ENCODE measurements at places on chromosomes 13 and 19. TPM values are rescaled to one million over a fixed set of nuclear protein-coding genes. Genes with fewer than 3 reads are reported as not detected.

The SHISA2 gene
- 9.4 TPM for total RNA-seq

The LILRB1 gene
- not detected for total RNA-seq

The ZNF98 gene
- total RNA-seq, result not detected

- no peak for DNase-seq
Observed at GRCh38 chr19:10701955-10702525, 801 bp downstream of the QTRT1 start.

DNA sequence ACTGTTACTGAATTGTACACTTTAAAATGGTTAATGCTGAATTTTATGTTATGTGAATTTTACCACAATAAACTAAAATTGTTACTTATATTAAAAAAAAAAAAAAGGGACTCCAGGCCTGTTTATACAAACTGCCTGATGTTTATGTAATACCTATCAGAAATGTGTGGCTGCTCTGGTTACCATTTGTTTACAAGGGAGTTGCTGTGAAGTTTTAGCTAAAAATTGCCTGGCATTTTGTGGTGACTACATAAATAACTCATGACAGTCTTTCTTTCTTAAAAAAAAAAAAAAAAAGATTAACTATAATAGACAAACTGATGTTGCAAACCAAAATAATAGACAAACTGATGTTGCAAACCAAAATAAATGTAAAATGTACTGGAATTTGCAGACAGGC is 71.8 kb downstream of the CDADC1 start:
- no peak for DNase-seq

GRCh38 chr19:13637664-13638063 is 126.7 kb upstream of the MRI1 start:
- no peak for DNase-seq

- DNase-seq, result no peak
Observed at GRCh38 chr19:23259961-23260360, 9.8 kb upstream of the ZNF724 start.

DNA sequence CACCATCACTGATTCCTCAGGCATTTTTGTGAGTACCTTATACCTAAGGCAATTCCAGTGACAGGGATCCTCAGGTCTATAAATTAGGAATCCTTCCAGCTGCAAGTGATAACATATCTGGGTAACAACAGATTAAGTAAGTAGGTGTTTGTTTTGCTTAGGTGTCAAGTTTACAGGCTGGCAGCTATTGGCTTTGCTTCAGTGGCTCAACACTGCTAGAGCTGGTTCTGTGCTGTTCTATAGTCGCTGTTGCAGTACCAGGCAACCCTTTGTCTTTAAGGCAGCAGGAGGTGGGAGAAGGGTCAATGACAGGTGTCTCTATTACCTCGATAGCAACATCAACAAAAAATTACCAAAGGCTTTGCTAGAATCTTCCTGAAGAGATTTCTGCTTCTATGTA is 27.0 kb downstream of the SLC10A2 start:
- no peak for DNase-seq

GRCh38 chr19:8705742-8706141 is 7.1 kb upstream of the ACTL9 start:
- DNase-seq, result no peak

Measured in activated T-helper 1 cell treated with anti-CD3 and anti-CD28 coated beads, Interleukin-12 subunit alpha, Interleukin-12 subunit beta, Interleukin-2, Interleukin-4 antibody, amounts not matched to agents 30 ng/mL and 10 ng/mL and 1 ng/mL, durations not matched to agents 14 hours and 24 hours and 36 hours (primary cell).